Hematopoietic multipotent progenitor cell treated with erythropoietin and hydrocortisone succinate and interleukin-3 and kit ligand, for 17 days (in vitro differentiated cells): ENCODE measurements at places on chromosomes 7 and 10.

DNA sequence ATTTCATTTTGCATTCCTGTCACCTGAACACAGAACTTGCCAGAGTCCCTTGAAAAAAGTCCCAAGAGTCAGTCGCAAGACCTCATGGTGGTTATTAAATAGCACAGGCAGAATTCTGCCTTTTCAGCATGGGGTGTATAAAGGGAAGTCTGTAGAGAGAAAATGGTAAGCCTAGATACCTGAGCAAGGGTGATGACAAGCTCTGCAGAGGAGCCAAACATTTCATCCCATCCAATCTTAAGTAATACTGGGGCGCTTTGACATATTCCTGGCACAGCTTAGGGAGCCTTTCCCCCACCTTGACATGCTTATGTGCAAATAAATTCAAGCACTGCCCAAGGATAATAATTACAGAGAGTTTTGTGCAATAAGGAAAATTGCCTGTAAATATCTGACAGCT lies 213.0 kb downstream of the INHBA start:
- no peak for DNase-seq

DNA sequence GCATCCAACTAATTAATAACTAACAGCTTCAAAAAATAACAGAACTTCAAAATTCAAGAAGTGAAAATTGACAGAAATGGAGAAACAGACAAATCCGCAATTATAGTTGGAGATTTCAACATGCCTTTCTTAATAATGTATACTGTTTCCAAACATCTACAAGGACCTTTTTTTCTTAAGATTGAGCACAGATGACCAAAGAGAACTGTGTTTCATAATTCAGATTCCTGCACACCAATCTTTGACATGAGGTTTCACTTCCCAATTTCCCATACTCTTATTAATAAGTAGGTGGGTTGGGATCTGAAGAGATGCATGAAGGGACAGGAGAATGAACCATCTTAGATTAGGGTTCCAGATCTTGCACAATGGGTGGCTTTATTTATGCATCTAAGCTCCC lies 24.9 kb upstream of the GIMAP7 start:
- no peak for DNase-seq

DNA sequence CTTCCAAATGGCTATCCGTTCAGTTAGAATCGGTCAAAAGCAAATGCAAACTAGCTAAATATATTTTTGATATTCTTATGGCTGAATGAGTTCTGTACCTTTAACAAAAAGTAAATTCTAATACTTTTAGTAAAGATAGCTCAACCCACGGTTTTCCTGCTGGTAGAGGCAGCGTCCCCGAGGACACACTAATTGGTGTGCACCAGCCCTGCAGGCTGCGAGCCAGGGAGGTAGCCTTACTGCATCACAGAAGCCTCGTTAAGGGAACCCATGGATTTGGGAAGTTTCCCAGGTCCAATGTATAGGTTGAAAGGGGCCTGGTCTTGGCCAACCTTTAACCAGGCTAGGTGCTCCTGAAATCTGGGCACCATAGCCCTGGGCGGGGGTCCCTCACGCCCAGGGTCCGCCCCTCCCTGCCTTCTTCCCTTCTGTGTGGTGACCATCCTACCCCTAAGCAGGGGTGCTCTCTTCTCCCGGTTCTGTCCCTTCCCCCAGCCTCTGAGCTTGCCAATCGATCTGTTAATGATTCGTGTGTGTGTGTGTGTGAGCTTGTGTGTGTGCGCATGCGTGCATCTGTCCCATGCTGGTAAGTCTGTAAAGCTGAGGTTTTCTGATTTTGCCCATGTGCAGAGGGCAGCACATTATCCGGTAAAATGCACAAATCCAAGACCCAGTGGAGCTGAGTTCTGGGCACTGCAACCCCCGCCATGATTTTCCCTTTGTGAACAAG lies 191.7 kb downstream of the TCERG1L start:
- DNase-seq, result no peak

DNA sequence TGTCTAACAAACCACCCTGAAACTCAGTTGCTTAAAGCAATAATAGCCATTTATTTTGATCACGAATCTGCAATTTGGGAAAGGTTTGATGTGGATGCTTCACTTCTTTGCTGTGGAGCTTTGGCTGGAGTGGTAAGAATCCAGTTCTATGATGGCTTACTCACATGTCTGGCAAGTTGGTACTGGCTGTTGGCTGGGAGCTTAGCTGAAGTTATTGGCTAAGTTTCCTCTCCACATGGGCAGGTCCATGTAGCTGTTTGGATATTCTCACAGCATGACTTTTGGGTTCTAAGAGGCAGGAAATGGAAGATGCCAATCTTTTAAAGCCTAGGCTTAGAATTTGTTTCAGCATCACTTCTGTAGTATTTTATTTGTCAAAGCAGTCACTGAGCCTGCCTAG lies 277.6 kb upstream of the NRP1 start:
- no peak for DNase-seq

- DNase-seq, result no peak
Measured at GRCh38 chr7:50513166-50513871, 51.9 kb downstream of the DDC start.

DNA sequence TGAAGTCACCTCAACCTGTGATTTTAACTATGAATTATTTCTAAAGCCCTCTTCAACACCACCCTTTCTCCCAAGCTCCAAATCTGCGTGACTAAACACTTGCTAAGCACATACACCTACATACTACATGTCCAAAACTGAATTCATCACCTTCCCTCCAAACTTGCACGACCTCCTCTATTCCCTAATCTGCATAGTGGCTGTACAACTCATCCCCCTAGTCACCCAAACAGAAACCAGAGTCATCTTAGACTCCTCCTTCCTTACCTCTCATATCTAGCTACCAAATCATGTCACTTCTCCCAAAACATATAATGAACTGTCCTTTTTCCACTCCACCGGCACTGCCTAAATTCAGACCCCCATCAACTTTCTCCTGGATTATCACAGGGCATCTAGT lies 16.2 kb downstream of the ARHGAP21 start:
- no peak for DNase-seq

DNA sequence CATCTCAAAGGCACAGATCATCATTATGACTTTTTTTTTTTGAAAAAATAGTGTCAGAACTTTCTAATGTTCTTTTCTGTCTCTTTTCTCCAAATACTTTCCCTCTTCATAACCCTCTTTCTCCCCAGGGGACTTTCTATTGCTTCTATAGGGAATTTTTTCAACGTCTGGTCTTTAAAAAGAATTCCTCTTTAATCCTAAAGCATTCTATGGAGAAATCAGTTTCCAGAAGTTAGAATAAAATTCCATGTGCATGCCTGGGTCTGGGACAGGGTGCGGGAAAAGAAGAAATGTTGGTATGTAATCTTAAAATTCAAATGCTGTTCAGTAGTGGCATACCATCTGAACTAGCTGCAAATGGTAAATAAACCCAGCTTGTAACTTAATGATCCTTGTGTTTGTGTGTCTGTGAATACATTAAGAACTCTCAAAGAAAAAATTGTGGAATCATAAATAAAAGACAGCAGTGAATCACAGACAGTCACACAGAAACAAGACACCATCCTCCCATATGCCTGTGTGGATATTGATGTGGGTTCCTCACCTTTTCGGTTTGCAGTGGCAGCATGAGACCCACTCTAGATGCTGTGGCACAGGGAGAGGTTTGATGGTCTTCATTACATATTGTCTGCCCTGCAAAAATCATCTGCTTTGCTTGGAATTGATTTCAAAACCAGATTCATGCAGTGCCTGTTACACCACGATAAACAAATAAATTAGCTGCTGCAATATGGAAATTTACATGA lies 374.7 kb upstream of the NRP1 start:
- DNase-seq, result no peak

DNA sequence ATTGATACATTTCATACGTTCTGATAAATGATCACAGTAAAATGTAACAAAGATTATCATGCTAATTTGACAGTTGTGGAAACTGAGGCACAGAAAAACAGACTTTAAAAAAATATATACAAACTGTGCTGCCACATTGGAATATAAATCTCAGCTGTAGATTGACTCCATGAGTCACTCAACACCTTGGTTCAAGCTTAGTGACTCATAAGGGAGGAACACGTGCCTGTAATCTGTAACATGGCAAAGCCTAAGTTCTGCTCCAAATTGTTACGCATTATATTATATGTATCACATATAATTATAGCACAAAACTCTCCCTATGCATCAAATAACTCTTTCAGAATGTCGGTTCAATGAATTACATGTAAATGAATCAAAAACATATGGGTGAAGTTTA lies 1047.5 kb downstream of the GATA3 start:
- no peak for DNase-seq

DNA sequence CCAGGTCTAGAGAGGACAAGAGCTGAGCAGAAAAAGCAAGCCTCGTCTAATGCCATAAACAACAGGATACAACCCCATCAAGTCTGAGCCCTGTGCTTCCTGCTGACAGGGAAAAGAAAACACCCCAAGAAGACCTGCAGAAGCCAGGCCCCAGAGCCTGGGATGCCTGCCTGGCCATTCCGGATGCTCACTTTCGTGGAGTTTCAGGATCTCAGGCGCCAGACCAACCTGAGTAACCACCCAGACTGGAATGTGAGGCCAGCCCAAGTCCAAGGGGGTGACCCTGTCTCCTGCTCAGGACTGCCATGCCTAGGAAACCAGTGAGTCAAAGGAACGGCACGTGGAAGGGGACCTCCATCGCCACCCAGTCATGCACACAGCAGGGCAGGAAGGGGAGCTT lies 74.3 kb downstream of the PLXNA4 start:
- no peak for DNase-seq

DNA sequence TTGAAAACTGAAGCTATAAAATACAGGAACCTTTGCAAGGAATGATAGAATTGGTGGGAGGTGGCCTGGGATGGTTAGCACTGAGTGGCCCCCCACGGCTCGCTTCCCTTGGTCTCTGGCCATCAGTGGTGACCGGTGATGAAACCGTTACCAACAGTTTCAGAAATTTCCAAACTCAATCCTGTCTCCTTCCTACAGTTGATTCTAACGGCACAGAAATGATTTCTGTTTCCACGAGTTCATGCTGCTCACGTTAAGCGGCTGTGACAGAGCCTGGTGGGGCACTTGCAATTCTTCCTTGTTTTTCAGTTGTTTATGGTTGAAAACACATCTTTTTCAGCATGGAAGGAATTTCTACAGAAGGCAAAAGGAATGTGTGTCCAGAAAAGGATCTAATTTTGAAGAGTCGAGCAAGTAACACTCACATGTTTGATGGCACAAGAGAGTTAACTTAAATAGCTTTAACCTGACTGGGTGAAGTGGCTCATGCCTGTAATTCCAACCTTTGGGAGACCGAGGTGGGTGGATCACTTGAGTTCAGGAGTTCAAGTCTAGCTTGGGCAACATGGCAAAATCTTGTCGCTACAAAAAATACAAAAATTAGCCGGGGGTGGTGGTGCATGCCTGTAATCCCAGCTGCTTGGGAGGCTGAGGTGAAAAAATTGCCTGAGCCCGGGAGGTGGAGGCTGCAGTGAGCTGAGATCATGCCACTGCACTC lies 100.1 kb downstream of the DNAJB6 start:
- DNase-seq, result no peak

GRCh38 chr10:78769526-78769925 lies 299.2 kb upstream of the ZMIZ1 start:
- DNase-seq, result no peak

DNA sequence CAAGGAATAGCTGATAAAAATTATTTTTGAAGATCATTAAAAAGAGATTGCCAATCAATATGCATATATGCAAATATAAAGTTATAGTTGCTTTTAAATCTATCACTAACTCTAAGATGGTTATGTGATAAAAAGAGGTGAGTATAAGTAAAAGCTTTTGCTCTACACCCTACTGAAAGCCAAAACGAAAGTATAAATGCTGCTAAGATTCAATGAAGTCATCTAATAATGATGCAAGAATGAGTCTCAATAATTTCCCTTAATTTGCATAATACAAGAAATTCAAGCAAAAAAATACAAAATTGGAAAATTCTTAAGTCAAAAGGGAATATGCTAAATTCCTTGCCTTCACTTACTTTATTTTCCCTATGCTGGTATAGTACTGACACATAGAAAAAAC lies 75.2 kb downstream of the WAPL start:
- no peak for DNase-seq

- DNase-seq, result no peak
Measured at GRCh38 chr7:1393421-1393820, 65.8 kb downstream of the MICALL2 start.

GRCh38 chr10:20760460-20760859 lies 136.7 kb downstream of the NEBL start:
- DNase-seq, result no peak

DNA sequence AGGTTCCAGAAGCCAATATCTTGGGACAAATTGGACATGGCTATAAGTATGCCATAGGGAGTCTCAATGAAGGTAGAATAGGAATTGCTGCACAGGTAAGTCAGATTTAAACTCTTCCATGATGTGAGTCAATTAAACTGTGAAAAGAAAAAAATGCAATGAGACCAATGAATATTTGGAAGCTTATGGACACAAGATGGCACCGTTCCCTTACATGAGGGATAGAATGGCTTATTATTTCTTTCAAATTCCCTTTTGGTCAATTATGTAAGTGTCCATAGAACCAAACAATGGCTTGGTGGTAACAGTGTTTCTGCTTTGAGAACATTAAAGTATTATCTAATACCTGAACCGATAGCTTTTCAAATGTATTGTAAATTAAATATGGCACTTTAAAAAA lies 35.6 kb downstream of the ACADSB start:
- no peak for DNase-seq

DNA sequence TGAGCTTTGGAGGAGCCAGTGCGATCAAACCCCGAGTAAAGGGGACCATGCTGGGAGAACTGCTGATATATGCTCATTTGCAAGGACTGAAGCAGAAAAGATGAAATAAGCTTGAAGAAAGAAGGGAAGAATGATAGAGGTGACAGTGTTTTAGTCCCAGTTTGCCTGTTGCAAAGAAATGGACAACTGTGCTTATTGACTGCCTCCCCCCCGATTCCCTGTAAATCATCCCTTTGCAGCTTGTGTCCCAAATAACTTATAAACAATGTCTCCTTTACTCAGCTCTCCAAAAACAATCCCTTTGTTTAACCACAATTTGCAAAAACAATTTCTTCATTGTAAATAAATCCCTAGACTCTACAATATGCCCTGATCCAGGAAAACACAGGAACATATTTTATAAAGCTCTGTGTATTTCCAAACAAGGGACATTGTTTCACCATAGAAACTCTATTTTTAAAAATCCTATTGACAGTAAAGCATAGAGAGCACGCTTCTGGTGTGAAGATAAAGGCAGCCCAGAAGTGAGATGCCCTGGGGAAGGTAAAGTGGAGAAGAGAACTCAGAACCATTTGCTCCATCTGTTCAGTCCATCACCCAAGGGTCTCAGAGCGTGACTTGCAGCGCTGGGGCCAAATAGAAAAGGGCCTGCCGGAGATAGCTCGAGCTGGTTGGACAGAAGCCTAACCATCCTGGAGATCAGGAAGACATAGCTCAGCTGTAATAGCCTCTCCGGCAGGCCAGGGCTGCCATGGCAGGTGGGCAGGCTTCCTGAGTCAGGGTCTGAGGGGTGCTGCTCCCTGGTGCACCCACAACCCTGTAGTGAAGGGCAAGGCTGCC lies 280.5 kb downstream of the WDR11 start:
- no peak for DNase-seq

GRCh38 chr7:5671046-5671445 lies 110.4 kb downstream of the RNF216 start:
- DNase-seq, result no peak
